ENCODE measurements at places on chromosomes 3 and 15.

- peak; percentile 28 for DNase-seq
These were observed 2.8 kb downstream of the ABHD2 start for GRCh38 chr15:89090791-89091626.

DNA sequence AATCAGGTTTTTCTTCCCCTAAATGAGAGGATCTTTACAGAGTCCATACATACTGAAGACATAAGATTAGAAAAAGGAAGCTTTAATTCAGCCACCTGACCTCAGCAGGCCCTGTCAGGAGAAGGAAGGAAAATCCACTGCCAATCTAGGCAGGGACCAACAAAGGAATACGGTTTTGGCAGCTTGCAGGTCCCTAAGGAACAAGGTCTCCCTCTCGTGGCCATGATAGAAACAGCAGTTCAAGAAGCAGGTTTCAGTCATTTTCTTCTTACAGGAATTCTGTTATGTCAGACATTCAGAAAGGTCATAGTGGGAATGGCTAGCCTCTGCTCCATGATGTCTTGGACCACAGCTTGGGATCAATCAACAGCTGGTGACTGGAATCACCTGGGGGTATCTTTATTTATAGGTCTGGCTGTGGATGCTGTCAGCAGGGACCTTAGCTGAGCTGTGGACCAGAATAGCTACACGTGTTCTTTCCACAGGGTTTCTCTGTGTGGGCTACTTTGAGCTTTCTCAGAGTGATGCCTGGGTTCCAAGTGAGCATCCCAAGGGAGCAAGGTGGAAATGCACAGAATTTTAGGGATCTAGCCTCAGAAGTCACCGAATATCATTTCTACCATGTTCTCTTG, 9.4 kb upstream of the CMSS1 start:
- no peak for DNase-seq

DNA sequence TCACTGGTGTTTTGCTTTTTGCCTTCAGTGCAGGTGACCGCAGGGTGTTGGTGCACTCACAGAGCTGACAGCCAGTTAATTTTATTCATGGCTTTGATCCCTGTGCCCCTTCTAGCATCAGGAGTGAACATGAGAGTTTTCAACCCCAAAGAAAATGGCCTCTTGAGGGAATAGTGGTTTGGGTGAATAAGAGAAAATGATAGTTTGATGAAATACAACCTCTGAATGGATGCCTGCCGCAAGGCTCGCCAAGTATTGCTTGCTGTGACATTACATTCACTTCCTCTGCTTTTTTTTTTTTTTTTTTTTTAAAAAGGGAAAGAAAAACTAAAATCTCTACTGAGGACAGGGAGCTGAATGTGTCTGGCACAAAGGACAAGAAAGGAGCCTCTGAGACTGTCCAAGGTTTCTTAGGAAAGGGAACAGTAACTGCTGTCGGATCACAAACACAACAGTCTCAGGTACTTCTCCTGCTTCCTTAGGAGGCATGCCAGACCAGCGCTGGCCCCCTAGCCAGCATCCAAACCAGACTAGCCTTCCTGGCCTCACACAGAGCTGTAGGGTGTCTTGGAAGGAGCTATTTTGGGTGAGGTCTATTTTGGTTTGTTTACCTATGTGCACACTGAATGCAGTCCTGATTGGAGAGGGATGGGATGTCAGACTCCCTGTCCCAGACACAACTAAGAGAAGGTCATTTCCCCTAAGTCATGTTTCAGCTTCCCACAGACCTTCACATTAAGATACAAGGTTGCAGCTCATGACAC, 29.0 kb downstream of the CCDC80 start:
- no peak for DNase-seq

DNA sequence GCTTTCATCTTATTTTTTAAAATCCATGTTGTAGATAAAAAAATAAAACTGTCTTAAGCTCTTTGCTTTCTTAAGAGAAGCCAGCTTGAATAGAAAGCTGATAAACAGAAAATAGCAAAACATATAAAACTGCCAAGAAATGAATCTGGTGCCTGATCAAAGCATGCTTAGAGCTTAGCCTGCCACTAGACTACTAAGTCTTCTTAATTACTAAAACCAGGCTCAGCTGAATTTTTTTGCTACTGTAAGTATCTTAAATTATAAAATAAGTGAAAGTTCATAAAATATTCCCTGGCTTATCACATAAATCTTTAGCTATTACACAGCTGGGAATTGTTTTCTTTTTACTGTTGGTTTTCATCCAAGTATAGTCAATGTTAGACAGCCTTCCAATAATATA, 803.9 kb downstream of the DIPK2A start:
- DNase-seq = no peak

DNA sequence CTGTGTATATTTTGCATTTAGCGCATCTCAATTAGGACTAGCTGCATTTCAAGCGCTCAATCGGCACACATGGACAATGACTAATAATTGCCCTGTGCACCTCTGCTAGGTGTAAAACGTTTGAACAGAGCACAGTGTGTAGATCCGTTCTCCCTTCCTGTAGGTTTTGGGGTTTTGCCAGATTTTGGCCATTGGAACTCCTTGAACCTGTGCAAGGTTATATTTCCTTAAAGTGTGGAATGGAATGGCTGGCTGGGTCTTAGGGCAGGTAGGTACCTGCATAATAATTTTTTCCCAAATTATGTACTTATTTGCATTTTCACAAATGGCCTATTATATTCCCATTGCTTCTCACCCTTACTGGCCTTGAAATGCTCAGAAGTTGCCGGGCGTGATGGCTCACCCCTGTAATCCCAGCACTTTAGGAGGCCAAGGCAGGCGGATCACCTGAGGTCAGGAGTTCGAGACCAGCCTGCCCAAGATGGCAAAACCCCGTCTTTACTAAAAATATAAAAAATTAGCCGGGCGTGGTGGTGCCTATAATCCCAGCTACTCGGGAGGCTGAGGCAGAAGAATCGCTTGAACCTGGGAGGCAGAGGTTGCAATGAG, 777 bp downstream of the RNU5B-1 start:
- no peak for DNase-seq

DNA sequence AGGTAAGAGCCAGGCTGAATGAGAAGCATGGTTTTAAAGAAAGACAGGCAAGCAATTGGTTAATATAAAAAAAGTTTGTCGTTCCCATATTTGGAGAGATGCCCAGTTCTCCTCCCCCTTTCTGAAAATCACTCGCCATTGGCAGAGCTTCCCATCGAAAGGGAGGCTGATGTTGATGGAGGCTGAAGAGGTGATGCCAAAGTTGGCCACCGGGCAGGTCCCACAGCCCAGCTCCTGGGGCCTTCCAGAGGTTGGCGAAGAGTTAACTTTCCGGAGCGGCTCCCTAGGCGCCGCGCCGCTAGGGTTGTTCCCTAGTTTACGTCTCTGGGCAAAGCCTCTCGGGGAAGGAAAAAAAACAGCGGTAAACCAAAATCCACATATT, 793 bp downstream of the PCOLCE2 start:
- no peak for DNase-seq

DNA sequence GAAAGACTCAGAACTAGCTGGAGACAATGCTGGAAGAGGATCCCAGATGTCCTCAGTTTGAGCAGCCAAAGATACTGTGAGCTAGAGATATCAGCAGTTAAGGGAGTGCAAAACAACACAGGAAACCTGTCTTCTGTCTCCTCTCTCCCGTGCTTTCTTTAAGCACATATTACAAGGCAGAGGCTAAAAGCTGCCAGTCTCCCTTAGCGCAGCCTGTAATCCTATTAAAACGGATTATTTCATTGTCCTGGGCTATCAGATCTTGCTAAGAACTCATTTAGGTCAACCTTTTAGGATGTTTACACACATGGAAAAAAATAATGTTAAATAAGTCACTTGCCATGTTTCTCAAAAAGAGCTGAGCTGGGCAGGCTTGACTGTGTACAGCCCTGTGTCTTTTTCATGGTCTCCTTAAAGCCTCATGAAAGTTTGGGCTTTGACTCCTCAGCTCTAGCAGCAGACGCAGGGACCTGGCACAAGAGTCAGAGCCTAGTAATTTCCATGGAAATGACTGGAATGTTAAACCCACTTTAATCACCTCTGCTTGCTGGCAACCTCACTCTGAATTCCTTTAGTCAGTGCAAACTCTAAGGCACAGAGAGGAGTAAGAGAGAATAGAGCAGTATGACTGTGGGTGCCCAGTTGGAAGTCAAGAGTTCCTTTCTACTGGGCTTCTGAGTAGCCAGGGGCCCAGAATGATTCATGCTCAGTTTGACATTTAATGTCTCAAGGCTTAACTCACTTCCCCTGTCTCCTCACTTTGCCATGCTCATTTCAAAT, 491.9 kb downstream of the NTRK3 start:
- no peak for DNase-seq

- DNase-seq = no peak
These were observed 755 bp downstream of the PTPN9 start for GRCh38 chr15:75578173-75578947.

GRCh38 chr3:45807681-45808540, 11.6 kb upstream of the SLC6A20 start:
- no peak for DNase-seq

DNA sequence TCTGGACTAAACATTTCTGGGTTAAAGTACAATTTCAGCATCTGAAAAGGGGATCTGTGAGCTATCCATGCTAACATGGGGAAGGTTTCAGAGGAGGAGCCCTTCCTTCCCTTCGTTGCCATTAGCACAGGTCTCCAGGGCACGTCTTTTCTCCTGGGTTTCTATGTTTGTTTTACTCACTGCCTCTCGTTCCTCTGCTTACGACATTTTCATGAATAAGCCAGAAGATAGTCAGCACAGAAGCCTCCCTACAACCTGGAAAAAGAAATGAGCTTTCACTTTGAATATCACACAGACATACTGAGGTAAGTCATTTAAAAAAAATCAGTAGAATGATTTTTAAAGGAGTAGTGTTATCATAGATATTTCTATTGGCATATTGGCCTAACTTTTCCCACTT, 117.2 kb upstream of the KCNMB2 start:
- DNase-seq = no peak

DNA sequence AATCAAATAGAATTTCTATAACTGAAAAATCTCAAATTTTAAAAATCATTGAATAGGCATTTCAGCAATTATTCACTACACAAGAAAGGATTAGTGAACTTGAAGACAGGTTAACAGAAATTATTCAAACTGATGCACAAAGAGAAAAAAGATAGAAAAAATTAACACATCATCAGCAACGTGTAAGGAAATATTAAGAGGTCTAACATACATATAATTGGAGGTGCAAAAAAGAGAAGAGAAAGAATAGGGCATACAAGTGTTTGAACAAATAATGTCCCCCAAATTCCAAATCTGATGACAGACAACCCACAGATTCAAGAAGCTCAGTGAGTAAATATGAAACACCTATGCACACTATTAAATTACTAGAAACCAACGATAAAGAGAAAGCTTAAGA, 57.1 kb downstream of the FBXL2 start:
- no peak for DNase-seq

DNA sequence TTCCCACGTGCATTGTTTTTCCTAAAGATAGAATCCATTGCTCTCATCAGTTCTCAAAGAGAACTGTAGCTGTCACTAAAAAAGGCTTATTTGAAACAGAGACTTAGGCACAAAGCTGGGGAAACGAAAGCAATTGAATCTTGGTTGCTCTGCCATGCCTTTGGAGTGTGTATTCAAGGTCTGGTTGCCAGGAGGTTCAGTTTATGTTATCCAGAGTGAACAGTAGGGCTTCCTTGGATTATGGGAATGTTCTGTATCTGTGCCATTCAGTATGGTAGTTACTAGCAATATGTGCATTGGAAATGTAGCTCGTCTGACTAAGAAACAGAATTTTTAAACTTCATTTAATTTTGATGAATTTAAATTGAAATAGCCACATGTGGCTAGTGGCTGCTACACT, 50.6 kb downstream of the CLSTN2 start:
- DNase-seq = no peak

GRCh38 chr3:194256040-194256945, 94.8 kb downstream of the CPN2 start:
- no peak for DNase-seq

- no peak for DNase-seq
These were observed 95.4 kb downstream of the TBC1D2B start for GRCh38 chr15:77982127-77982490.

- DNase-seq = no peak
These were observed 490.8 kb downstream of the MCTP2 start for GRCh38 chr15:94722024-94722636.

DNA sequence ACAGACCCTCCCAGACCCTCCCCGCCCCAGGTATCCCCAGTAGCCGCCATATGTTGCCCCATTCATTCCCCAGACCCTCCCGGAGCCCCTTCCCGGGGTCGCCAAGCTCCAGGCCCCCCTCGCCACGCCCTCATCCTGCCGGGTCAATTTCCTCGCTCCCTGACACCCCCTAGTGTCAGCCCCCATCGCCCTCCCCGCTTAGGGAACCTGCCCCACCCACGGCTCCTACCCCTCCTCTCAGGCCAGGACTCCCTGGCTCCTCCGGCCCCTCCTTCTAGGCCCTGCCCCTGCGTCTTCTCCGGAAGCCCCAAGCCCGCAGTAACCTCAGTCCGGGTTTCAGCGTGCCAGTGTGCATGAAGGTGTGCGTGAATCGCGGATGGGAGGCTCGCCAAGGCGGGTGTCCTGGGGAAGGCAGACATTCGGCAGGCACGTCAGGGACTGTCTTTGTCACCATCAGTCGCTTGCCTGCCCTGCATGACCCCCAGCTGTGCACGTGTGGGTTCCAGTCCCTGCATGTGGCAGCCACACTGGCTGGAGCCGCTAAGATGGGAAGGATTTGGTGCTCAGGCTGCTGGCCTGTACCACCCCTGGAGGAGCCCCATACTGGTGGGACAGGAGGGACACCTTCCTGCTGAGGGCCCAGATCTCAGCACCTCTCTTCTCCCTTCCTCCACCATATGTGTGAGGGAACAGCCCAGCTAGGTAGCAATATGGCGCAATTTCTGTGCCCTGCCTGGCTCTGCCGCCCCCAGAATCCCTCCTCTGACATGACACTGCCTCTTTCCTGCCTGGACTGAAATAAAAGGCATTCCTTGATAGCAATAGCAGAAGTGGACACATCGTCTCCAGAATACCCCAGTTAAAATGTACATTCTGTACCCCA, 693 bp downstream of the DISP2 start:
- no peak for DNase-seq

DNA sequence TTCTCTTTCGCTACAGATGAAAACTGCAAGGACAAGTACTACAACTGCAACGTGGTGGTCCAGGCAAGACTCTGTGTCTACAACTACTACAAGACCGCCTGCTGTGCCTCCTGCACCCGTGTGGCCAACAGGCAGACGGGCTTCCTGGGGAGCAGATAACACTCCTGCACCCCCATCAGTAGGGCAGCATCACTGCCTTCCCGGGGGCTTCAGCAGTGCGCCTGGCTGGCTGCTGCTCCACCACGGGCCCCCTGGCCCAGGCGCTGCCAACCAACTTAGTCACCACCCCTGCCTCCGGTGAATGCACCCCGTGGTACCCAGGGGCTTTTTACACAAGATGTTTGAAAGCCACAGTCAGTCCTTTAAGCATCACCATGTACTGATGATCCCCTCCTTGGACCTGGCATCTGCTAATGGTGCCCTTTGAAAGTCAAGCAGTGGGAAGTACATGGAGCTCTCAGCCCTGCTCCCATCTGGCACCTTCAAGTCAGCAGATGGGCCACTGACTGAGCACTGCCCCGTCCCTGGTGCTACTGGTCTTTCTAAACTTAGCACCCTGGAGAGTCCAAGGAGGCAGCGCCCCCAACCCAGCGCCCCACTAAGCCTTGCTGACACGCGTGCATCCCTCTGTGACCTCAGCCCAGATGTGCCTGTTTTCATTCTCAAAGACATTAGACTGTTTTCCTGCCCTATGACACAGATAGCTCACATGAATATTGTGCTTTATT, 33.0 kb upstream of the NR2E3 start:
- no peak for DNase-seq

- DNase-seq = no peak
These were observed 55.7 kb downstream of the MB21D2 start for GRCh38 chr3:192861972-192862371.

All from stimulated activated CD4-positive, alpha-beta T cell treated with anti-CD3 and anti-CD28 coated beads, TNF-alpha, amount 100 ng/mL, for 1 hour (primary cell).